ENCODE measurements at places on chromosomes 6 and 20. TPM values are rescaled to one million over a fixed set of nuclear protein-coding genes. Genes with fewer than 3 reads are reported as not detected.

- no peak for DNase-seq
These were observed 17.9 kb upstream of the CCDC170 start for GRCh38 chr6:151475653-151476523.

DNA sequence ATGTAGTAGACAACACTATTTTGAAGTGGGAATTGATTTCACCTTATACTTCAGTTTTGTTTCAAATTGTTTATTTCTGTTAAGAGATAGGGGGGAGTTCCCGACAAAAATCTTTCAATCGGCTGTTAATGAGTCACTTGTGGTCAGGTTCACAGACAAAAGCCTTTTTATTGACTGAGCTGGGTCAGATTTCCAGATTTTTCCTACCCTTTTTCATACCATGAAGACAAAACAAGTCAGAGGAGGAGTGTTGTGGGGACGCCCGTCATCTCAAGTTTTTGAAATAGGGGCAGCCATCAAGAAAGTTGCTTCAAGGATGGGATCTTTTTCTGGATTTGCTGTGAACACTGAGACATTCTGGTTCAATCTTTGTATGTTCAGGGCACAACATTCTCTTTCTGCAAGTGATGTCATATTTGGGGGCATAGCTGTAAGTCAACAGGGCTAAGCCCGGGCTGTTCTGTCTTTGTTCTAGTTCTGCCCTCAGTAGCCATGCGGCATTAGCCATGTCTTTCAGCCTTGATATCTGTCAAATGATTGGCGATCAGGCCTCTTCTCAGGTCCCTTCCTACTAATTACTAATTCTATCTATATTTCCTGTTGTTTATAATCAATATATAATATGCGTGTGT, 496.0 kb upstream of the MARCKS start:
- DNase-seq, result no peak

HLA-DOB gene
- 1.7 TPM for total RNA-seq

GRCh38 chr6:31734247-31734820, 2.0 kb downstream of the CLIC1 start:
- no peak for DNase-seq

SAMD3 gene
- total RNA-seq, result not detected

DDX43 gene
- total RNA-seq, result 2.3 TPM

DNA sequence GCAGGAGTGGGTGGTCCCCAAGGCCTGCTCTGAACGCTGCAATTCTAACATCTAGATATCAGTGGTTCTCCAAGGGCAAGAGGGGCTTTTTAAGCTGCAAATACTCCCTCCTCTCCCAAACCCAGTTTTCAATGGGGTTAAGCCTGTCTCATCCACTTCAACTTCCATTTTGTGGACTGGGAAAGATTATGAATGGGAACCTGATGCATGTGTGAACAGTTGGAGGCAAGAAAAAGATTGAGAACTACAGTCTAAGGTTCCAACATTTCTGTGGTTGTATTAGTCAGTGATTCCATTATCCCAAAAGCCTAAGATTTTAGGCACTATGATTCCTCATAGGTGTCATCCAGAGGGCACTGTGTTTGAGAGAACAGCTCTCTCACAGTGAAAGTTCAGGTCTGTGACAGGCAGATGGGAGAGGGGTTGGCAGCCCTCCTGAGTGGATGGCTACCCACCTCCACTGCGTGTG, 53.7 kb downstream of the HNF4A start:
- no peak for DNase-seq

DNA sequence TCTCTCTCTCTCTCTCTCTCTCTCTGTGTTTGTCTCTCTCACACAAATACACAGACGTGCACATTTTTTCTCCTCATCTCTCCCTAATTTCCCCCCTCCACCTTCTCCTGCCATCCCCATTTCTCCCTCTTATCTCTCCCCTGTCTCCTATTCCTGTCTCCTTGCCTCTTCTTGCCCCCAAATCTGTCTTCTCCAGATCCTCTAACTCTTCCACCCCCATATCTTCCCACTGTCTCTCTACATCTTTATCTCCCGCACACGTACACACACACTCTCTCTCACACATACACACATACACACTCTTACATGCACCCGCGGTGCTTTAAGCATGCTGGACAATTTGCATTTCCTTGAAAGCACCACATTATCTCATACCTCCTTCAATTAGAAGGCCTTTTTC, 15.9 kb downstream of the KIZ start:
- no peak for DNase-seq

SASH1 gene
- total RNA-seq, result 74.9 TPM

DNA sequence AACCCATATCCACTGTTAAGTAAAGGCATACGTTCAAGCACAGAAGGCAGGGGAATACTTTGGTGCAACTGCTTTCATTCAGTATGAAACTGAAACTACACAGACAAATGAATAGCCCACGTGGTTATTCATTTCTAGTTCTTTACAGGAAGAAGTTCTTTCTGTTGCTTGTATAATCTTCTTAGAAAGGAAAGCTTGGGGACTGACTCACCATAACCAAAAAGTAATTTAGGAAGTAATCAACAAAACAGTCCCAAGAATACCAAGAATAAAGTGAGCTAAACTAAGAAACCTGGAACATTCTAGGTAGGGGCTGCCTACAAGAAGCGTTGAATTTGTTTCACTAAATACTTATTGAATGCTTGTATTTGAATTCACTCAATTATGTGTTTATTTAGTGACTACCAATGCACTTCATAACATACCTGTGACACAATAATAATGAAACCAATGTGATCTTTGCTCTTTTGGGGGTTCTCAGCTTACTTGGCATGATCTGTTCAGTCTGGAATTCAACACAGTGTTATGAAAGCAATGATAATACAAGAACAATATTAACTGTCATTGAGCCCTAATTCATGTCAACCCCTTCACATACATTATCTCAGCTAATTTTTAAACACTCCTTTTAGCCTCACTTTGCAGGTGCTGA, 25.1 kb upstream of the KIAA0408 start:
- no peak for DNase-seq

PPARD gene
- total RNA-seq, result 33.8 TPM

Measured in lower leg skin (tissue), 4 donors.